ENCODE measurements at places on chromosomes 5 and 9.

DNA sequence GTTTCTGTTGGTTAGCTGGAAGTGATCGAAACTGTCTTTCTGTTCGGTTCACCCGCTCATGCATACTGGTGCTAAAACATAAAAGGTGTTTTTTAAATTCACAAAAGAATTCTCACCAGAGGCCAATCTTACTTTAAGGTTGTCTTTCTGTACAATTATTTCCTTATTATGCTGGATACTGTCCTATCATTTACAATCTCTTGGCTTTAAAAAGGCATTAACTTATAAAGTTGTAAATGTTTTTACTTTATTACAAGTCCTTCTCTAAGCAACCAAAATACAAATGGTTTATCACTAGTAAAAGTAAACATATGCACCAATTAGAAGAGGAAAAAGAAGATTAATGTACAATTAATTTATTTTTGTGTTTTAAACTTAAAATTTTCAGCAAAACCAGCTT lies 10.7 kb downstream of the CARNMT1 start:
- DNase-seq, result no peak

- no peak for DNase-seq
Measured at GRCh38 chr5:10572451-10572850, 8.6 kb downstream of the ANKRD33B start.

DNA sequence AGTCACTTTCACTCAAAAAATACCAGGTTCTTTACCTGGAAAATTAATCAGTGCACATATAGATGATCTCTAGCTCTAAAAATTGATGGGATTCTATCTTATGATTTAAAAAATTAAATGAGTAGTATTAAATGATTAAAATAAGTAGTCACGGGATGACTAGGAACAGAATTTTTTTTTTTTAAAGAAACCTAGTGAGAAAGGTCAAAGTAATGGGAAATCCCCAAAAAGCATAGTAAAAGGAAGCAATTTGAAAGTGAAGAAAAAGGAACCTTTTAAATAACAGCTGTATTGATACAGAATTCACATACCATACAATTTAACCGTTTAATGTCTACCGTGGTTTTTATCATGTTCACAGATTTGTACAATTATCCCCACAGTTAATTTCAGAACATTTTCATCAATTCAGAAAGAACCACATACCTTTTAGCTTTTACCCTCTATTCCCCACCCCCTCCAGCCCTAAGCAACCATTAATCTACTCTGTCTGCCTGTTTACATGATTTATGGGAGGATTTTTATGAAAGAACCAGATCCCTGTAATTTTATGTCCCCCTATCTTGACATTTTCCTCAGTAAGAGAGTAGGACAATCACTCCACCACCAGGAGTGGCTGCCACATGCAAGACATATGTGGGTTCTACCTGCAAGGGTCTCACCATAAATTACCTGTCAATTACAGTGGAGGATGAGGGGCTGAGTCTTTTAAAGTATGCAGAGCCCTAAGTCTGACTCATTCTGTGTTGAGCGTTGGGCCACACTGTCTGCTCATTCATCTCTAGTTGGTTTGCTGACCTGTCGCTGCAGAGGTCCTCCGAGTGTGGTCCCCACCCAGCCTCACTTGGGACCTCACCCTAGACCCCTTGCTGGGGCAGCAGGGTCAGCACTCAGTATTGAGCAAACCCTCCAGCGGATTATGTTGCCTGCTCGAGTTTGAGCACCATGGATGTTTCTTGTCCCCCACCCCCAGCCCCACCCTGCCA lies 16.0 kb downstream of the ANKRD33B start:
- DNase-seq, result no peak

- DNase-seq, result no peak
Measured at GRCh38 chr9:95793924-95794828, 81.3 kb upstream of the ERCC6L2 start.

DNA sequence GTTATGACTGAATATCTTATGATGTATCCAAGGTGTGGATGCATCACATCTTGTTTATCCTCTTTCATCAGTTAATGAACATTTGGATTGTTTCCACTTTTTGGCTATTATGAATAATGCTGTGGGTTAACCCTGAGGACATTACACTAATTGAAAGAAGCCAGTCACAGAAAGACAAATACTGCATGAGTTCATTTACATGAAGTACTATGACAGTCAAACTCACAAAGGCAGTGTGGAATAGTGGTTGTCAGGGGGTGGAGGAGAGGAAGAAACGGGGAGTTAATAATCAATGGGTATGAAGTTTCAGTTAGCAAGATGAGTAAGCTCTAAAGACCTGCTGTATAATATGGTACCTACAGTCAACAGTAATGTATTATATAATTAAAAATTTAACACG lies 409.4 kb upstream of the CTNND2 start:
- no peak for DNase-seq

DNA sequence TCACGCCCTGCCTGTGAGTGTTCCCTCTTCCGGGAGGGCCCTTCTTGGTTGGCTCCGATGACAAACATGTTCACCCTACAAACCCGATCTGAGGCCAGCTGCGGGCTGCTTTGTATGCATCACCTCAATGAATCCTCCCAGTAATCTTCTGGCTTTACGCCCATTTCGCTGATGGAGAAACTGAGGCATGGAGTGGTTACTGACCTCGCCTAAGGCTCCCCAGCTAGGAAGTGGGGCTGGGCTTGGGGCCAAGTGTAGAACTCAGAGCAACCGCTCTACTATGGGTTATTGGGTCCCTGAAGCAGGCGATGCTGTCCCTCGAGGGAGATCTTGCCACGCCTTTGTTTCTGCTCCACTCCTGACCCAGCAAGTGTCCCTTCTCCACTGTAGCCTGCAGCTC lies 38.2 kb upstream of the RPL26L1 start:
- no peak for DNase-seq

DNA sequence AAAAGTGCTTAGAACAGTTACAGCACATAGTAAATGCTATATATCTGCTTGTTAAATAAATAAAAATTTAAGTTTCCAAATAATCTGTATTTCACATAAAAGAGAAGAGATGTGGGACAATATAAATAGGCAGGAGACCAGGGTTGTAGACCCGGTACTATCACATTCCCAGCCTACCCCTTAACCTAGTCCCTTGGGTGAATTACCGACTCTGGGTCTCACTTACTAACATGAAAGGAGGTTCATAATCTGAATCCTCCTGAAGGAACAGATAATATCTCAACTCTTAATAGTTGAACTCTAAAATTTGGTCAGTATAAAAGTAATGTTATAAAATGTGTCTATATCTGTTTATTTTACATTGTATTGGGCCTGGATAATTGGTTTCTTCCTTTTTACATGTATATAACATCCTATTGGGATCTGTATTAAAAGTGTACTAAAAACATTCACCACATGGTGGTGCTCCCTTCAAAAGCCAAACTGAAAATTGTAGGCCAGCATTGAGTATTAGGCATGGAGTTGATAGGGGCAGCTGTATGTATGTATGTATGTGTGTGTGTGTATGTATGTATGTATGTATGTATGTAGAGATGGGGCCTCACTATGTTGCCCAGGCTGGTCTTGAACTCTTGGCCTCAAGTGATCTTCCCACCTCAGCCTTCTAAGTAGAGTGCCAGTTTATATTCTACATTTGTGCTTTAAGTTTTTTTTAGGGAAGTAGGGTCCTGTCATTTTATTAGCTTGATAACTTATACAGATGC lies 64.2 kb upstream of the ABL1 start:
- DNase-seq, result no peak

DNA sequence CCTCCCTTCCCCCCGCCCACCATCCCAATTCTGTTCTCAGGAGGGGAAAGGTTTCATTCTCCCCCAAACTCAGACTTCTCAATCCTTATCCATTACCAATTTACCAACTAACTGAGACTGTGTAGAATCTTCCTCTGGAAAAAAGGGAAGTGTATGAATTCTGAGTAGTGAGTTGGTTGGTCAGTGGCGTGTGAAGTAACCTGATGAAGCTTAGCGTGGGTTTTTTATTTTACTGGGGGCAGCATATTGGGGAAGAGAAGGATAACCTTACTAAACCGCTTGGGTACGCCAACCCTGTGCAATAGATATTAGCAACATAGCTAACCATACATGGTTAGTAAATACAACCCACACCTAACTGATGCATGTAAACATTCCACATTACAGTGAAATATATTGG lies 1.1 kb upstream of the DNAJC21 start:
- no peak for DNase-seq

DNA sequence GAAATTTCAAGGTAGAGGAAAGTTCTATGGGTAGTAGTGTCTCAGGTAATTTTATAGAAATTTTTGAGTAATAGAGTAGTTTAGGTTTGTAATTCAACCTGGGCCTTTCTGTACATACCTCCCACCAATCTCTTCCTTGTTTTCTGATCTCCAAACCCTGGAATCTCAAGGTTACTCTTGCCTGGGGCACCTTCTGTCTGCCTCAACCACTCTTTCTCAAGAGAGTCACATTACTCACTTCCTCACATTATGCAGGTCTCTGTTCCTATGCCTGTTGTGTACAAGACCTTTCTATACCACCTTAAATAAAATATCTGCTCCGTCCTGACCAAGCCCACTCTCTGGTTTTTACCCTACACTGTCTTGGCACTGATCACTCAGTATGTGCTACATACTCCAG lies 412.6 kb upstream of the CTNND2 start:
- no peak for DNase-seq

GRCh38 chr5:15798006-15798405 lies 298.0 kb downstream of the FBXL7 start:
- no peak for DNase-seq

DNA sequence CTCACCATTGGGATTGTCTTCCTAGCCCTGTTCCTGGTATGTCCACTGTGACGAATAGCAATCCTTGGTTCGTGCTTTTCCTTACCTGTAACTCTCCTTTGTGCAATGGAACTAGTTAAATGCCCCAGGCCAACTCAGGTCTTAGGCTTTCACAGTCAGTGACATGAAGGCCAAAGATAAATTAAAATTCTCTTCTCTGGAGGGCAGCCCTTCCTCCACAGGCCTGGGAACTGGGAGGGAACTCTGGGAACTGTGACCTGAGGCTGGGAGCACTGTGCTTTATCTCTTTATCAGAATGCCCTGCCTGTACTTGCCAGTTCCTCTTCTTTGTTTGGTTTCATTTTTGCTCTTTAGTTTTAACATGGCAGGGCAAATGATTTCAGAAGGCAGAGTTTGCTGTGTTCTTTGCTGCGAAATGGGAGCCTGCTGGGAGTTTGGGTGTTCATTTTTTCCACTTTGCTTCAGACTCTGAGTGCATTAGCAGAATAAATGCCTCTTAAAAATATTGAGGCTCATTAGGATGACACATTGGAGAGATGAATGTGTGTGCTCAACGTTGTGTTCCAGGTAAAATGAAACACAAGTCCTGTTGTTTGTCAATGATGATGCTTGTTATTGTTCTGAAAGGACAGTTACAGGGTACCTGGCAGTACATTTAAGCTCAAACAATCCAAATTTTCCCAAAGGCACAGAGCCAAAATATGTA lies 118.1 kb downstream of the NUDT12 start:
- no peak for DNase-seq

- DNase-seq, result peak; percentile 66
Measured at GRCh38 chr9:131773911-131774379, 34.1 kb upstream of the RAPGEF1 start.

- DNase-seq, result no peak
Measured at GRCh38 chr9:73050065-73050816, 97.4 kb upstream of the ALDH1A1 start.

- DNase-seq, result no peak
Measured at GRCh38 chr5:178542455-178542854, 47.7 kb downstream of the COL23A1 start.

- no peak for DNase-seq
Measured at GRCh38 chr5:139062910-139063663, 135.1 kb downstream of the SIL1 start.

- peak; percentile 47 for DNase-seq
Measured at GRCh38 chr9:70257991-70258691, 637 bp upstream of the SMC5 start.

DNA sequence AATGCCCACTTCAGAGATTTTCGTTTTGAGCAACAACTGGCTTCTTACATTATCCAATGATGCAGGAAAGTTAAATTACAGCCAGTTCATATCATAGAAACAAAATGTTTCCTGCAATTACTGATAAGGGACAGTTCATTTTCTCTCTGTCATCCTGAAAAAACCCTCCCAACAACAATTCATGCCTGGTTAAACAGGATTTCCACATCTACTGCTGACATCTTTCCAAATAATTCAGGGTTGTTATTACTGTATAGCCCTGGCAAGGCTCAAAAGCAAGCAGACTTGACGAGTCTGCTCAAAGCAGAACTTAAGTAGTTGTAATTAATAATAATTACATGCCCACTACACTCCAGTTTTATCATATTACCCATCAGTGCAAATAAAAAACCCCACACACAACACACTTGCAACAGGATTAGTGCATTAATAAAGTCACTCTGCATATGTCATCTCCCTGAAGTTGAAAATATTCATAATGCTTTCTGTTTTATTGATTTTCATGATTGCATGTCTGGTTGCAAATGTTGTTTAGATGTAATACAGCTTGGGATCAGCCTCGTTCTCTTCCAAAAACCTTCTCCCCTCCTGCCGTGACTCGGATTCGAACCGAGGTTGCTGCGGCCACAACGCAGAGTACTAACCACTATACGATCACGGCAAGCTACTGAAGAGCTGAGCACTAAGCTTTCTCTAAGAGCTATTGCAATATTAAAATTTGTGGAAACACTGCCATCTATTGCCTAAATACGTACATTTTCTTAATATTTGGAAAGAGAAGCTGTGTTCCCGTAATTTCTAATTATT lies 119.6 kb upstream of the NFIB start:
- DNase-seq, result no peak

GRCh38 chr9:84285381-84285780 lies 55.2 kb downstream of the SLC28A3 start:
- DNase-seq, result no peak

DNA sequence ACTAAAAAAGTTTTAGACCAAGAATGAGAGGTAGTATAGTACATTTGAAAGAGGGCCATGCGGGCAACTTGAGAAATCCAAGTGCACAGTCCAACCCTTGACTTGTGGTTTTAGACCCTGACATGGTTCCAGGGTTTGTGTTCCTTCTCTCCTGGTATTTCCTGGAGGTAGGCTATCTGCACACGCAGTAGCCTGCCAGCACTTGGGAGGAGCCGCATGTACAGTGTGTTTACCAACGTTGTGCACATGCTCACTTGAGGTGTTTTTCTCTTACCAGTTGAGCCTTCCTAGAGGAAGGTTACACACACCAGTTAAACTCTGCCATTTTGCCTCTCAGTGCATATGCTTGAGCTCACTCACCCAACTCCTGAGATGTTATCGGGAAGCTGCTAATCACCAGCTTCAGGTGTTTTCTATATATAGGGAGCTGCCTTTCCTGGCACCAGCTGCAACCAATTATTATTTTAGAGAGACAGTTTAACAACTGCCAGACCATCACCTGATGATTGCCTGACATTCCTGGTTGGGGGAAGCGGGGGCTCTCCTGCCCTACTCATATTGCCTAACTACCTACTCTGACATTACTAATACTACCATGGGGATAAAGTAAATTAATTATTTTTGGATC lies 593.4 kb upstream of the TUSC1 start:
- no peak for DNase-seq

DNA sequence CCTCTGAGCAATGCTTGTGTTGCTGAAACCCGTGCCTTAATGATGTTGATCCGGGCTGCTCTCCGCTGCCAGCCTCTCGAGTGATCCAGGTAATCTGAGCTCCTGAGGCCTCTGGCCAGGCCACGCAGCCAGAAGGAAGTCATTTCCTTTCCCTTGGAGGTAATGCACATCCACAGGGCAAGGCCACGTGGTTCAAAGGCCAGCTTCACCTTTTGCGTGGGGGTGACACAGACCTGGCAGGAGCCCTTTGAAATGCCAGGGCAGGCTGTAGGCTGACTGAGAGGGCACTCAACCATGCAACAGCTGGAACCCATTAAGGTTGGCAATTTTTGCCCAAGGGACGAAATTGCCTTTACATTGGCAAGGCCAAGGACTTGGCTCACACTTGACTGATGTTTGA lies 80.4 kb downstream of the LIX1 start:
- DNase-seq, result no peak

Measured in activated naive CD4-positive, alpha-beta T cell treated with anti-CD3 and anti-CD28 coated beads, Interleukin-2, amount 10 ng/mL, durations not matched to agents 7 days and 5 days (primary cell).